ENCODE measurements at places on chromosomes 3 and 15.

DNA sequence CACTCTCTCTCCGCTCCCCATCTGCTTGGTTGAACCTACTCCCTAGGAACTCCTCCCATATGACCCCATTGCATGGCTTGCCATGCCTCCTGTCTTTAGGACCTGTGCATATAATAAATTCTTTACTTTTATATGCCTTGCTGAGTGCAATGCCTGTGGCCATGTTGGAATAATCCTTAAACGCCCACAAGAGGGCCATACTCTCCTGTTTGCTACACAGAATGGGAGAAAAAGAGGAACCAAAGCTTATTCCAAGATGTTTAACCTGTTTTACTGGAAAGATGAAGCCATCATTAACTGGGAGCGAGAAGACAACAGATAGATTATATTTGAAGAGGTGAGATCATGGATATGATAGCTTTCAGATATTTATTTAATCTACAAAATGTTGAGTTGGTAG is 1097.8 kb downstream of the NAALADL2 start:
- DNase-seq: no peak

GRCh38 chr3:187804745-187805121 is 59.5 kb upstream of the BCL6 start:
- DNase-seq: no peak

DNA sequence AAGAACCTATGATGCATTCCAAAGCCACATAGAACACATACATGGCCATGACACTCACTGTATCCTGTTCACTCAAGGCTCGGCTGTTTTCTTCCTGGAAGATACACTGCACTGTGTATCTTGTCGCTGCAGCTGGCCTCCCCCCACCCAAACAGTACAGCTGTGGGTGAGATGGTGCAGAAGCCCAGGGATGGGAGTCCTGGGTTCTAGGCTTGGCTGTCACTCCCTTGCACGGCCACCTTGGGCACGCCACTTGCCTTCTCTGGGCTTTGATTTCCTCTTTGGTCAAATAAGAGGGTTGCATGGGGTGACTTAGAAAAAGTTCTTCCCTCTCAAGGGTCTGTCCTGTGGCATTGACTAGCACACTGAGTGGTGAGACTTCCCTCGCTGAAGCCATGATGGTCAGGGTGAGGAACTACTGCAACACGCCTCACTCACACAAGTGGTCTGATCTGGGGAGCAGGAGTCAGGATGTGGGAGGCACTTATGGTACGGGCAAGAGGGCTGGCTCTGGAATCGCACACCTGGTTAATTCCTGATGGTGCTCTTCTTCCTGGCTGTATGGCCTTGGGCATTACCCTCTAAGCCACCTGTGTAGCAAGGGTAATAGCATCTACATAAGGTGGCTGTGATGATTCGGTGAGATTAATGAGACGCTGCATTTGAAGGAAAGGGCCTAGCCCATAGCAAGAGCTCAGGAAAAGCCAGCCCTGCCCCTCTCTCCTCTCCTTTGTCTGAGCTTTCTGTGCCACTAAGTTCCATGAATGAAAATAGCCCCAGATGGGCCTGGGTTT is 44.0 kb downstream of the ANP32A start:
- DNase-seq: no peak

GRCh38 chr3:4467522-4467867 is 426 bp upstream of the SUMF1 start:
- no peak for DNase-seq

DNA sequence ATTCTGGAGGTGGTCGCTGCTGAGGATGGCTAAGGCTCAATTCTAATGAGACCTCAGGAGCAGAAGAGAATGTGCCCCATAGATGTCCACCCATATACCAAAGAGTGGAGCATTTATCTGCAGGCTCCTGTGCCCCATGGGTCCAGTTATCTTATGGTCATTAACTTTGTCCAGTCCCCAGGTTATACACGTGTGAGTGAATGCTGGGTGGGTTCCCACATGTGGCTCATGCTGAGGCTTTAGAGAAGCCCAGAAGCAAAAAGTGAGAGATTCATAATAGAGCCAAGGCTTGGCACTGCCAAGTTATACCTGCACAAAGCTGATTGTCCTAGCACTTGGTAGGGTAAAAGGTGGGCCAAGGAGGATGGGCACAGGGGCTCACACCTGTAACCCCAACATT is 30.0 kb upstream of the MINAR1 start:
- DNase-seq: no peak

DNA sequence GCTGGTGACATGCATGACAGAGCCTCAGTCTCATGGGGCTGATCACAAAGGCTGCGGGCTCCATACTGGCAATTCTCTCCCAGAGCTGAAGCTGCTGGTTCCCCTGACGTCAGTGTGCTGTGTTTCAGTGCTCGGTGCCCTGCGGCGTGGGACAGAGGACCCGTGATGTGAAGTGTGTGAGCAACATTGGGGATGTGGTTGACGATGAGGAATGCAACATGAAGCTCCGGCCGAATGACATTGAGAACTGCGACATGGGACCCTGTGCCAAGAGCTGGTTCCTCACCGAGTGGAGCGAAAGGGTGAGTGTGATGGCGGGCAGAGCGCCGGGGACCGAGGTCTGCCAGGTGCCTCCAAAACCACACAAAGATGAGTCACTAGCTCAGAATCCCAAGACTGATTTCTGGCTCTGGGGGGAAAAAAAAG is 62.0 kb upstream of the NR2E3 start:
- DNase-seq: no peak

DNA sequence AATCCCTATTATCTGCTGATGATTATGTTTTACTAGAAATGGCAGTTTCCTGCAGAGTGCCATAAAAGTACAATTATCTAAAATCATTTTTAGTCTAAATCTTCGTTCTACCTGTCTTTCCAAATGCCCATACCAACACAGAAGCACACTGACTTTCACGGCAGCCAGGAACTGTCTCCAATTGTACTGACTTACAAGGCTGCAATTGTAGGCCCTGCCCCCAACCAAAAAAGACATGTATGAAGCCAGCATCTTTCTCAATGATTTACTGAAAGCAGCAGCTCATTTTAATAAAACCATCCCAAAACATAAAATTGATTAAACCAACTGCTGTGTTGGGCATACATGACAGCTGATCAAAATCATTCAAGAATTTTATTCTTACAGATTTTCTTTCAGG is 119.0 kb downstream of the TBC1D5 start:
- DNase-seq: no peak

GRCh38 chr3:58691997-58692396 is 25.4 kb upstream of the FAM3D start:
- no peak for DNase-seq

All from AG20443 (cell line).